Psoas muscle (tissue), 8 donors: ENCODE measurements at places on chromosomes 3 and 15. TPM values are rescaled to one million over a fixed set of nuclear protein-coding genes. Genes with fewer than 3 reads are reported as not detected.

DNA sequence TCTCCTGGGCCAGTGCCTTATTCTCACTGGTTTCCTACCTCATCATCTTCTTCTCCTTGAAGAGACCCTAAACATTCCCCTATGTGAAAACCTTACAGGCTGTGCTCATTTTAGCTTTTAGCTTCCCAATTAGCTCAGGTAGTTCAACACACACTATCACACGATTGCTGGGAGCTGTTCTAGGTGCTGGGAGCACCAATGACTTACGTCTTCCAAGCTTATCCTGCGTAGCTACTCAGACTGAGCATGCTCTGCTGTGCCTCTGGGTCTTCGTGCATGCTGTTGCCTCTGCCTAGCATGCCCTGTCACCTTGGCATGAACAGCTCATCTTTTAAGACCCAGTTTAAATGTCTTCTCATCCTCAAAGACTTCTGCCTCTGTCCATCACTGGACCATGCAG, 55.7 kb upstream of the APEH start:
- H3K4me1 ChIP-seq: no peaks in the 10 kb centered on the region
- DNase-seq: no peak
- H3K27ac ChIP-seq: no peak overlapping the region
- H3K27me3 ChIP-seq: no peaks in the 10 kb centered on the region

GRCh38 chr3:50714946-50715345, 40.2 kb downstream of the DOCK3 start:
- no peak overlapping the region for H3K27ac ChIP-seq
- no peak for DNase-seq

DNA sequence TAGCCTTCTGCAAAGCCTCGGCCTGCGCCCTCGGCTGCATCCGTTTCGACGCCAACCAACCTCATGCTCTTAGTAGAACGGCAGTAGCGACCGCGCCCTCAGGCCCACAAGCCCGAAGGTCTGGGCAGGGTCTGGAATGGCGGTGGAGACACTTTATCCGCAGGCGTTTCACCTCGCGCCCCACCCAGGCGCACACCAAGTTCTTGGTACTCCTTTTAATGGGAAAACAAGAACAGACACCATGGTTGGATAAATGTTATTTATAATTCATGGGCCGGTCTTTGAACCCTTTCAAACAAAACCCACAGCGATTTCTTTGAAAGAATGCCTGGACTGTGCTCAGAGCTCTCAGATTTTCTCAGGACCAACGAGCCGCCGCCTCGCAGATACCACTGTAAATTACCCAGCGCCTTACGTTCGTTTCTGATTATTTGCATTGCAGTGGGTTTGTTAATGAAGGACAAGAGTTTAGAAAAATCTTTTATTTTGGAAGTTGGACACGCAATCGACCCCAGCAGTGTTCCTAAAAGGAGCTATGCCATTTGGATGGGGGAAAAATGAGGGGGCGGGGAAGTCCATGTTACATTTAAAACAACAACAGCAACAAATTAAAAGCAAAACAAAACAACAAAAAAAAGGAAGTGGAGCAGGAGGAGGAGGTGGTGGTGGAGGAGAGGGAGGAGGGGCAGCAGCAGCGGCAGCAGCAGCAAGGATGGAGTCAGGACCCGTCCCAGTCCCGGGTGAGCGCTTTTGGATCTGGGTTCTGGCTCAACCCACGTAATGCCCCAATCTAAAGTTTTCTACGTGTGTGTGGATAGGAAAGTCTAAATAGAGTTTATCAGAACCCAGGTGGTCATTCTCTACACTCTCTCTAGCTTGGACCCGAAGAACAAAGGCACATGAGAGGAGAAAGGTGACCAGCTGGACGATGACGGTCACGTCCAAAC, 993 bp upstream of the ISL2 start:
- DNase-seq: no peak
- H3K36me3 ChIP-seq: no peaks in the 10 kb centered on the region
- H3K27ac ChIP-seq: no peak overlapping the region
- peak overlapping the region; percentile 4 for H3K4me3 ChIP-seq

GRCh38 chr3:184229394-184230080, at the start of gene VWA5B2:
Gene VWA5B2, plus strand, starts transcription at chr3:184229585. Its CDS starts 944 bp downstream, at chr3:184230529.
- DNase-seq: peak; percentile 66
- H3K27ac ChIP-seq: no peak within 1 kb of the TSS
- no peaks in the 10 kb centered on the region for H3K4me1 ChIP-seq
- H3K36me3 ChIP-seq: no peaks in the 10 kb centered on the region
- peaks cover 18% of the 10 kb centered on the region for H3K27me3 ChIP-seq
- H3K4me3 ChIP-seq: peak within 1 kb of the TSS; percentile 59

The LRTM1 gene
- 3.1 TPM for total RNA-seq
